ENCODE measurements at places on chromosomes 2 and 18.

DNA sequence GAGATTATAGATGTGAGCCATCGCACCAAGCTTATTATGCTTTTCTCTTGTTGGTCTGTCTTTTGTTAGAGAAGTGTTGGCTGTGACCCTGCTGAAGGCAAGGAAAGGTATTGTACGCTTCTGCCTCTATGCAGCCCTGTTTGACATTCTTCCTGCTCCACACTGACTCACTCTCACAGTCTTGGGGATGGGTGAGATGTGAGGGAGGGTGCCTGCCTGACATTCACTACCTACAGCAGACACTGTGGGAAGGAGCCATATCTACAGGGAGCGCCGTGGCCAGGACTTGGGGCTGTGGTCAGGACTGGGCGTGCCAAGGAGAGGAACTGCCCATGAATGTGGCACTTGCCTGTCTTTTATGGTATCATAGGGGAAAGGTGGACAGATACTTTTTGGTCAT is 43.9 kb upstream of the FHL2 start:
- H3K27me3 ChIP-seq: no peaks in the 10 kb centered on the region
- no peak overlapping the region for H3K27ac ChIP-seq
- no peak for DNase-seq
- H3K4me3 ChIP-seq: no peak overlapping the region
- peaks cover 6% of the 10 kb centered on the region for H3K4me1 ChIP-seq
- H3K36me3 ChIP-seq: no peaks in the 10 kb centered on the region

GRCh38 chr18:59870623-59871130 is 29.1 kb upstream of the PMAIP1 start:
- H3K4me3 ChIP-seq: no peak overlapping the region
- no peak for DNase-seq
- H3K27me3 ChIP-seq: no peaks in the 10 kb centered on the region
- H3K4me1 ChIP-seq: no peaks in the 10 kb centered on the region
- no peaks in the 10 kb centered on the region for H3K36me3 ChIP-seq

- peaks cover 13% of the 10 kb centered on the region for H3K4me1 ChIP-seq
- H3K27ac ChIP-seq: no peak overlapping the region
- no peaks in the 10 kb centered on the region for H3K27me3 ChIP-seq
- no peak overlapping the region for H3K4me3 ChIP-seq
- no peaks in the 10 kb centered on the region for H3K36me3 ChIP-seq
These were observed 67.3 kb downstream of the TMEFF2 start for GRCh38 chr2:192127434-192127833.

DNA sequence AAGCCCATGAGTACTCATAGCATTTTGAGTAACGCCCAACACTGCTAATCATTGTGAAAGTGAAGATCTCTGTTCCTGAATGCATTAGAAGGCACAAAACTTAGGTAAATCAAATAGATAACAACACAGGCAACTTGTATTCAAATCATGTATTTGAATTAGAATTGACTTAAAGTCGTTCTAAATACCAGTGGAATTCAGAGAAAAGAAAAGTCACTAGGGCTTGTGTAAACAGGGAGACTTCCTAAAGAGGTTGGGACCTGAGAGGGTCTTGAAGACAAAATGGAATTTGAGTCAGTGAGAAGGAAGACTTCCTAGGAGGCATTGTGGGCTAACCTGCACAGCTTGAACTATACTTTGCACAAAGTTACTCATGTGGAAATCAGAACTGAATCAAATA is 127.2 kb downstream of the CTNNA2 start:
- no peaks in the 10 kb centered on the region for H3K4me1 ChIP-seq
- DNase-seq: no peak
- H3K27me3 ChIP-seq: no peaks in the 10 kb centered on the region
- H3K36me3 ChIP-seq: no peaks in the 10 kb centered on the region
- no peak overlapping the region for H3K4me3 ChIP-seq

- DNase-seq: no peak
- H3K36me3 ChIP-seq: no peaks in the 10 kb centered on the region
- H3K27ac ChIP-seq: no peak overlapping the region
- H3K4me3 ChIP-seq: no peak overlapping the region
These were observed 267.2 kb downstream of the FBXO15 start for GRCh38 chr18:73880387-73880786.

DNA sequence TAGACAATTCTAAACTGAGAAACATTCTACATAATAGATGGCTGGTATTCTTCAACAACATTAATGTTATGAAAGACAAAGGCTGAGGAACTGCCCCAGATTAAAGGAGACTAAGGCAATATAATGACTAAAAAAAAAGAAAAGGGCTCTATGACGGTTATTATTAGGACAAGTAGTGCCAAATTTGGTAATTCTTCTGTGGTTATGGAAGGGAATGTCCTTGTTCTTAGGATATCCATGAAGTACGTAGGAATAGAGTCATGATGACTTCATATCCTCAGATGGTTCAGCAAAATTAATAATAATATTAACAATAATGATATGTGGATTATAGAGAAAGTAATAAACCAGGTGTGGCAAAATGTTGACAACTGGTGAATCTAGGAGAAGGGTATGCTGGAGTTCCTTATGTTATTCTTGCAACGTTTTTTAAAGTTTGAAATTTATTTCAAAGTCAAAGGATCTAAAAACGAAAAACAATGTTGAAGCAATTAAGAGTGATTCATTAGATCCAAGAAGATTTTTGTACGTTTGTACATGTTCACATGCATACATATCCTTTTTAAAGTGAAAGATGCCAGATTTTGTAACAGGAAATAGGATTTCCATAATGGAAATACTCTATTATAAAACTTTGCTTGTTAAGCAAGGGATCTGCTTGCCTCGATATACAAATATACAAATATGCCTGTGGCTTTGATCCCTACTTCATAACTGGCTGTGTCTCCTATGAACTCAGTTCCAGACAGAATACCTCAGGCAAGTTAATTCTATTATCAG is 27.7 kb upstream of the STRN start:
- no peak overlapping the region for H3K4me3 ChIP-seq
- H3K27ac ChIP-seq: no peak overlapping the region
- peaks cover 47% of the 10 kb centered on the region for H3K36me3 ChIP-seq
- DNase-seq: no peak

GRCh38 chr2:146821836-146822316 is 1023.0 kb upstream of the ACVR2A start:
- H3K36me3 ChIP-seq: no peaks in the 10 kb centered on the region
- peaks cover 8% of the 10 kb centered on the region for H3K4me1 ChIP-seq
- H3K27ac ChIP-seq: no peak overlapping the region
- no peak for DNase-seq

DNA sequence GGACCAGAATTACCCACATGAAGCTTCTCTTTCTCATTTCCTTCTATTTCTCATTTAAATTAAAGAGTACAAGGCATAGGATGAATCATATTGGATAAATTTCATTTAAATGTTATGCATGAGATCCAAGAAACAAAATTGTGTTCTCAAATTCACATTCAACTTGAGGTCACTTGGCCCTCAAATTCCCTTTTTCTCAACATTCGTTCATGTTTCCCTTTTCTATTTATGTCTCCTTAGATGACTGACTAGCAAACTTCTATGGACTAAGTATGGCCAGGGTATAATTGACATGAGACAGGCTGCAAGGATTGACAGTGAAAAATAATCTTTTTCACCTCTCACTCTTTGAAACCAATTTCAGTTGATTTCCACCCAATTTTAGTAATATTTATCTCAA is 4.0 kb upstream of the LDLRAD4 start:
- peaks cover 14% of the 10 kb centered on the region for H3K27me3 ChIP-seq
- no peak overlapping the region for H3K4me3 ChIP-seq
- no peak overlapping the region for H3K27ac ChIP-seq
- H3K4me1 ChIP-seq: peaks cover 32% of the 10 kb centered on the region

- no peak overlapping the region for H3K27ac ChIP-seq
- H3K4me1 ChIP-seq: peaks cover 38% of the 10 kb centered on the region
- H3K36me3 ChIP-seq: no peaks in the 10 kb centered on the region
- peaks cover 67% of the 10 kb centered on the region for H3K27me3 ChIP-seq
- peak overlapping the region; percentile 64 for H3K4me3 ChIP-seq
These were observed 3.5 kb downstream of the TMEM200C start for GRCh38 chr18:5891854-5892215.

GRCh38 chr2:99836690-99837605 is 305.4 kb downstream of the AFF3 start:
- H3K4me1 ChIP-seq: no peaks in the 10 kb centered on the region
- H3K36me3 ChIP-seq: no peaks in the 10 kb centered on the region
- H3K27ac ChIP-seq: no peak overlapping the region
- DNase-seq: no peak

DNA sequence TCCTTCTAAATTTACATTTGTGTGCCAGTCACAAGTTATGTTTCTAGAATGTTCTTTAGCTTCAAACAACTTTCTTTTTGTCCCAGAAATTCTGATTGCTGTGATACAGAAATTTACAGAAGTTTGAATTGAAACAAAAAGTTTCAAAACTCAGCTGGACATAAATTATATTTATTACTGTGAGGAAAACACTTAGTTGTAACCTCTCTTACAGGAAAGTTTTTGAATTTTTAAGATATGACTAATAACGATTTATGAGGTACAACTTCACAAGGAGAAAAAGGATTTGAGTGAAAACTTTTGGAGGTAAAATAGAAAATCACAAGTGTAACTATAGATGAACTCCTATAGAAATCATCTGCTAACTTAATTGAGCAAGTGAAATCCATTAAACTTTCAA is 205.3 kb downstream of the TMEM247 start:
- DNase-seq: no peak
- H3K4me1 ChIP-seq: no peaks in the 10 kb centered on the region
- H3K27ac ChIP-seq: no peak overlapping the region
- H3K4me3 ChIP-seq: no peak overlapping the region

GRCh38 chr18:37355772-37356171 is 209.8 kb downstream of the CELF4 start:
- H3K36me3 ChIP-seq: no peaks in the 10 kb centered on the region
- peaks cover 2% of the 10 kb centered on the region for H3K27me3 ChIP-seq
- no peak overlapping the region for H3K27ac ChIP-seq
- no peak overlapping the region for H3K4me3 ChIP-seq
- DNase-seq: no peak

GRCh38 chr2:98507461-98507860 is 62.8 kb downstream of the INPP4A start:
- no peak for DNase-seq
- H3K36me3 ChIP-seq: no peaks in the 10 kb centered on the region
- H3K27me3 ChIP-seq: no peaks in the 10 kb centered on the region
- no peak overlapping the region for H3K4me3 ChIP-seq
- H3K4me1 ChIP-seq: peaks cover 44% of the 10 kb centered on the region

DNA sequence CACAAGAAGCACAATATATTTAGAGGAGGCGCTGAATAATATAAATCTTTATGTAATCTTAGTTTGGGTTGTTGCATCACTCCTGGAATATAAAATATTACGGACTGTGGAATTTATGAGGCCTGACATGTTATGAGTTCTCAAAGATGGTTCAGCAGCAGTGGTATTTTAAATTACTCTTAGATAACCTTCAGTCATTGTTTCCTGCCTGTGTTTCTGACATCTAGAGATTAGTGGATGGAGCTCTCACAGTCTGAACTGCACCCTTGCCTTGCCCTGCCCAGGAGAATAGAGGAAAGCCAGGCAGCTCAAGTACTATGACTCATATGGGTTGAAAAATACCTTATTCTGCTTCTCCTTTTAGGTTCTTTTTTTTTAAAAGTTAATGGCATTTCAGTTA is 70.0 kb downstream of the ACSL3 start:
- H3K4me3 ChIP-seq: no peak overlapping the region
- H3K27me3 ChIP-seq: no peaks in the 10 kb centered on the region
- H3K4me1 ChIP-seq: no peaks in the 10 kb centered on the region
- no peak overlapping the region for H3K27ac ChIP-seq
- H3K36me3 ChIP-seq: peaks cover 58% of the 10 kb centered on the region
- no peak for DNase-seq

- H3K4me1 ChIP-seq: no peaks in the 10 kb centered on the region
- H3K27me3 ChIP-seq: no peaks in the 10 kb centered on the region
- no peak for DNase-seq
- H3K27ac ChIP-seq: no peak overlapping the region
- no peak overlapping the region for H3K4me3 ChIP-seq
- H3K36me3 ChIP-seq: no peaks in the 10 kb centered on the region
These were observed 32.0 kb downstream of the SULT1C4 start for GRCh38 chr2:108409768-108410167.

- H3K36me3 ChIP-seq: no peaks in the 10 kb centered on the region
- no peak overlapping the region for H3K4me3 ChIP-seq
- no peaks in the 10 kb centered on the region for H3K27me3 ChIP-seq
- H3K27ac ChIP-seq: no peak overlapping the region
- H3K4me1 ChIP-seq: no peaks in the 10 kb centered on the region
These were observed 238.6 kb downstream of the ZNF385B start for GRCh38 chr2:179622635-179623300.

Data from suprapubic skin (tissue), 4 donors.